ENCODE measurements at places on chromosomes 4 and X. TPM values are rescaled to one million over a fixed set of nuclear protein-coding genes. Genes with fewer than 3 reads are reported as not detected.

RBM47 gene
- 10.1 TPM for total RNA-seq

SOWAHD gene
- total RNA-seq: not detected

RAI2 gene
- total RNA-seq: not detected

HTR2C gene
- total RNA-seq: not detected

ZBTB33 gene
- total RNA-seq: 7.1 TPM

ITM2A gene
- 1.1 TPM for total RNA-seq

GAB3 gene
- 0.04 TPM for total RNA-seq

CISD2 gene
- 25.4 TPM for total RNA-seq

MAGEA12 gene
- total RNA-seq: 115 TPM

JADE3 gene
- total RNA-seq: 4.9 TPM

XAGE1A gene
- 216 TPM for total RNA-seq

WDR17 gene
- 3.7 TPM for total RNA-seq

TCEAL3 gene
- 16.2 TPM for total RNA-seq

HERC5 gene
- 1.4 TPM for total RNA-seq

GAB1 gene
- 2.7 TPM for total RNA-seq

MAGED4 gene
- 0.32 TPM for total RNA-seq

HNRNPD gene
- total RNA-seq: 121 TPM

PNMA6F gene
- total RNA-seq: not detected

CYSLTR1 gene
- not detected for total RNA-seq

BEX5 gene
- total RNA-seq: 1.4 TPM

PRR32 gene
- not detected for total RNA-seq

C4orf54 gene
- total RNA-seq: not detected

NDST4 gene
- not detected for total RNA-seq

CDS1 gene
- 0.68 TPM for total RNA-seq

NOP14 gene
- 48.9 TPM for total RNA-seq

PLXNA3 gene
- 6.0 TPM for total RNA-seq

MAGEA11 gene
- 34.9 TPM for total RNA-seq

GPR82 gene
- total RNA-seq: not detected

OGT gene
- 176 TPM for total RNA-seq

RAB33A gene
- not detected for total RNA-seq

ZNF157 gene
- 0.11 TPM for total RNA-seq

SSX1 gene
- 0.72 TPM for total RNA-seq

CNKSR2 gene
- total RNA-seq: 17.6 TPM

PYURF gene
- 102 TPM for total RNA-seq

SORCS2 gene
- total RNA-seq: 0.77 TPM

TRAPPC11 gene
- total RNA-seq: 46.0 TPM

DUSP21 gene
- total RNA-seq: not detected

GAGE12H gene
- not detected for total RNA-seq

SULT1B1 gene
- 0.11 TPM for total RNA-seq

RPS6KA3 gene
- total RNA-seq: 50.2 TPM

LANCL3 gene
- total RNA-seq: 0.75 TPM

All from A375 (cell line).